IMR-90 (cell line): ENCODE measurements at places on chromosomes 3 and 15. TPM values are rescaled to one million over a fixed set of nuclear protein-coding genes. Genes with fewer than 3 reads are reported as not detected.

- no peak for DNase-seq
Observed at GRCh38 chr3:39794880-39795279, 14.5 kb upstream of the MYRIP start.

MYEF2 gene
- 5.8 and 6.3 TPM in 2 replicates for polyA plus RNA-seq

DNA sequence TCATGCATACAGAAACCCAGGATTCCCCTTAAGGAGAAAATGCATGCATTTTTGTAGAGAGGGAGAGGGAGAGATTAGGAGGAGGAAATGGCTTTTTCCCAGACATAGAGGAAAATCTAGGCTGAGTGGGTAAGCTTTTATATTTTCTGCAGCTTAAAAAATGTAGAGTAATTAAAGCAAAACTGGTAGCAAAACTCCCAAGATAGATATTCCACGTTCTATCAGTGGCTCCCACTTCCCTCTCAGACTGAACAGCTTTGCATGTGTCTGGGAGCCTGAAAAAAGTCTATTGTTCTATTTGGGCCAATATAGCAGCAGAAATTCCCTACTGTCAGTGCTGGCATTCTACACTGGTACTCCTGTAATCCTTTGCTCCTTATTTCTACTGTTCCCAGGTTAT is 110.8 kb upstream of the CADPS start:
- no peak for DNase-seq

DNA sequence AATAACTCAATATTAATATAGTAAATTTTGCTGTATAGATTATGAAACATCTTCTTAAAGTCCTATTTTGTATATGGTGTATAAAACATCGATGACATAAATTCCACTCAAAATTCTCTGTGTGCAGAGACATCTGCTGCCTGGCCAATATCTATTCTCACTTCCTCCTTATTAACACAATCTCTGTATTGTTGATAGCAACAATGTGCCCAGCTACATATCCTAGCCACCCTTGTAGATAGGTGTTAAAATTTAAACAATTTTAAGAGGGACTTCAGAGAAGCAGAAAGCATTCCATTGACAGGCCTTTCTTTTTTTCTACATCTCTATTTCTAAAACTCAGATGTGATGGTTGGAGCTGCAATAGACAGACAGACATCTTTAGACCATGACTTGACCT is 72.3 kb downstream of the FGF12 start:
- DNase-seq: no peak

DNA sequence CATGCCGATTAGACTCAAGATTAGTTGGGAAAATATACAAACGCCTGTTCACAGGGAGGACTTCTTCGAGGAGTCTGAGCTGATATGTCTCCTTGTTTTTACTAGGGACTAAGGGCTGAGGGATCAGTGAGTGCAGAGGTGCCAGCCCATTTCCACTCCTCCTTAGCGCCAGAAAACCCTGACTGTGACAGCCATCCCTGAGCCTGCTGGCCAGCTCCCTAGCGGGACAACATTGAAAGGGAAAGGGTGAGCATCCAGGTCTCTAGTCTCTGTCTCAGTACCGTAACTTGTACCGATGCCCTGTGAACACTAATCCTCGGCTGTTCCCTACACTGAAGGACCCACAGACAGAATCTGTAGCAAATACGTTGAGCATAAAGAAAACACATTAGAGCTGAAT is 243.4 kb downstream of the WNT5A start:
- no peak for DNase-seq

DNA sequence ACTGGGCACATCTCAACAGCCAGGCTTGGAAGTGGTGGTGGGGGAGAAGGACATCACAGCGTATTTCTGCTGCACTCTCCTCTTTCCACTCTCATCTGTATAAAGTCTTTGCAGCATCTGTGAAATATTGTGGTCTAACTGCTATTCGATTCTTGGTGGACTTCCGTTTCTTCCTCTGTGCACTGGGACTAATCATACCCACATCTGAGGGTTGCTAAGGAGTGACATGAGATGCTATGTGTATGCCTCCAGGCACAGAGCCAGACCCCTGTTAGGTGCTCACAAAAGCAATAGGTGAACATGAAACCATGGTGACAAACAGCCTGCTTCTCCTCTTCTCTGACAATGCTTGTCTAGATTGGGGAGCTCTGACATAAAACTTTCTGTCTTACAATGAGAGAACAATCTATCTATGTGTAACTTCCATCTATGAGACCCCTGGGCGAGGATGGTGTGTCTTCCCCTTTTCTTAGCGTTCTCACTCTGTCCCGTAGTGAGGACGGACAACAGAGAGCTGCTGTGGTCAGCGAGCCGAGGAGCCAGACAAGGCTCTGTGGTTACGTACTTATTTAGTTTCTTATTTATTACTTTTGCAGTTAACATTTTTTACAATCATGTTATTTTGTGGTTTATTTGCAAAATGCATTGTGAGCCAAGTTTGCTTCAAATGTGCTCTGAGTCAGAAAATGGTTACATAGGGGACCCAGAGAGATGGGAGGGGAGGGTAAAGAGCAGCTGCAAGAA is 196.7 kb upstream of the TPRG1 start:
- peak; percentile 64 for DNase-seq

IL12A gene
- polyA plus RNA-seq: 2.9 and 5.3 TPM in 2 replicates

GRCh38 chr3:35201211-35201610 is 438.1 kb upstream of the ARPP21 start:
- no peak for DNase-seq

GRCh38 chr3:30314757-30315325 is 291.6 kb upstream of the TGFBR2 start:
- DNase-seq: no peak

DNA sequence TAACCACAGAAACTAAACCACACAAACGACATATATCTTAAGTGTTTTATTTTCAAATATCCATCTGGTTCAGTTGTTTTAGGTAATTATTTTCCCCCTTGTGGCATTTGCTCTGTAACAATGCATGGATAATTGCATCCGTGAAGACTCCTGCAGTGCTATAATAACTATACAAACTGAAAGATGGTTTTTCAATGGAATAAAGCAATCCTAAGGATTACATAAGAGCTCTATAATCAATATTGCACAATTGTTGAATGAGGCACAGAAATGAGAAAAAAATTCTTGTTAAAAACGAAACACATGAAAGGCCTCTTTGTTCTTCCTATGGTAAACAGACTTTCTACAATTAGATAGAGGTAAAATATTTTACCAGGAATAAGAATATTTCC is 446.0 kb upstream of the EPHA3 start:
- DNase-seq: no peak

DNA sequence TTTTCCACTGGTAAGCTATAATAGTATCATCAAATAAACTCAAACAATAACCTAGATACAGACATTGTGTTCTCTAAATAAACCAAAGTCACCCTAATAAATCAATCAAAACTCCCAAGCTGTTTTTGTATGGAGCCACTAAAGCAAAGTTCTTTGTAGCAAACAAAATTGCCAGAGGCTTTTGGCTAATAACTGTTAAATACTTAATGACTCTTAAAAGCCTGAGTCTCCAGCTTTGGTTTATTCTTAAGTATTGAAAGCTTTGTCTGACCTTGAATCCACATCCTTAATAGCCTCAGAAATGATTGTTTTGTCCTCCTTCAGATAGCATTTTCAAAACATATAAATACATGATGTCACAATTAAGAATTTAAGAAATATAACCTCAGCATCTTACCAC is 725.3 kb downstream of the SI start:
- no peak for DNase-seq

DUOX1 gene
- not detected in 2 replicates for polyA plus RNA-seq

DNA sequence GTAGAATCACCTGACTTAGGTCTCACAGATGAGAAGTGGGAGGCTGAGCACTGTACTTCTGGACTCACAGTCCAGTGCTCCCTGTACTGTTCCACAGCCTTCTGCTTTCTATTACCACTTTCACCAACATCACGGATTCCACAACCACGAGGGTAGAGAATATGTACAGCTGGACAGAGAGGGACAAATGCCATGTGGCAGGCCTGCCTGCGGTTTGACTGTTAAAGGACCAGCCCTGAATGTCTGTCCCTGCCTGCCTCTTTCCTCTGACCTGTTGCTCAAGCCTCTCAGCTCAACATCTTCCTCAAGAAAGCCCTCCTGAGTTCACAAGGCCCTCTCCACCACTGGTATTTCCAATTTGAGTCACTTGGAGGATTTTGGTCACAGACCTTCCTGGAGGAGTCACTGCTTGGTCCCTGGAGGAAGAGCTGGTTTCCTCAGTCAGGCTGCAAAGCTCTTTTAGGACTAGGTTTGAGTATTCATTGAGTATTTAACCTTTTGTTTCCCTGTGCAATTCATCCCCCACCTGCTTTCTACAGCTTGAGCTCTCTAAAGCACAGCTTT is 49.1 kb downstream of the RAB11A start:
- DNase-seq: no peak

STRA6 gene
- 0.14 and 0.17 TPM in 2 replicates for polyA plus RNA-seq

SLC12A1 gene
- polyA plus RNA-seq: not detected in 2 replicates

GRCh38 chr3:64911138-64911537 is 223.3 kb upstream of the ADAMTS9 start:
- DNase-seq: no peak

LYZL4 gene
- not detected in 2 replicates for polyA plus RNA-seq

- peak; percentile 23 for DNase-seq
Observed at GRCh38 chr15:41746802-41747201, 27.5 kb upstream of the MAPKBP1 start.

GRCh38 chr3:187183903-187184302 is 13.4 kb upstream of the RTP1 start:
- DNase-seq: no peak

DNA sequence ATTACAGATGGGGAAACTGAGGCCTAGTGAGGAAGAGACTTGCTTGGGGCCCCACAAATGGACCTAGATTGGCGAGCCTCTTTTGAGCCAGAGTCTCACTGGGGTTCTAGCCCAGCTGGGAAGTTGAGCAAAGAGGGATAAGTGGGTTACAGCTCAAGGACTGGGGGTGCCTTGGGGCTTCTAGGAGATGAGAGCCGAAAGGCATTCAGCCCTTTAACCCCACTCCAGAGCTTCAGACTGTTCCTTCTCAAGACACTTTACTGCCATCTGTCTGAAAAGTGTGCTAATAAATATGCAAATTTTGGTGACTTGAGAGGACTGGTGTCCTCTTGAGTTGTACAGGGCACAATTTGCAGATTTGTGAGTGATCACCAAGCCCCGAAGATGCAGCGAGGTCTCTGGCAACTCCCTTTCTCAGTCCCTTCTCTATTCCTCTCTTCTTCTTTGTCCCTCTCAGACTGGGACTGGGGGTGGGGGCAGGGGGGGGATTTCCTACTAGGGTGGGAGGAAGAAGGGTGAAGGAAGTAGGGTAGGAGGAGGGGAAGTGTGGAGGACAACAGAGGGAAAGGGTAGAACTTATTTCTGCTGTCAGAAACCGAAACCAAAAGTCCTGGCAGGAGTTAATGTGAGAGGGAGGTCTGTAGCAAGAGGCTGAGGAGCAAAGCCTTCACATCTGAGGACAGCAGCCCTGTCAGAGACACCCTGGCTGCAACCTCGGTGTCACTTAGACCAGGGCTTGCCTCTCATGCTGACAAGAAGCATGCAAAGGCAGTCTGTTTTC is 16.2 kb upstream of the ANKDD1A start:
- DNase-seq: peak; percentile 65

DNA sequence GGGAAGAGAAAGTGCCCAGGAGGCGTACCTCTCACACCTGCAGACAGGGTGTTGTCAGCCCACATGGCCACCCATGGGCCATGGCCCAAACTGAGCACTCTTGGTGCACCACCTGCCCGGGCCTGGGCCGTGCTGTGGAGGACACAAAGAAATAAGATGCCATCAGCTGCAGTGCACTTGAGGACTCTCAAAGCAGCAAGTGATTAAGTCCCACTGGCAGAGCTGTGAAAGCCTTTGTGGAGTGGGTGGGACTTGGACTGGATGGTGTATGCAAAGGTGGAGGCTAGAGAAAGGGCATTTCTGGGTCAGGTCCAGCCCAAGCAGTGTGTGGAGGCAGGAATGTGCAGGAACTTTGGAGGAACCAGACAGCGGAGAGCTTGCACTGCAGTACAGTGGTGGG is 122.3 kb downstream of the MEGF11 start:
- DNase-seq: no peak

COLQ gene
- 0.65 and 1.0 TPM in 2 replicates for polyA plus RNA-seq

BFSP2 gene
- polyA plus RNA-seq: not detected in 2 replicates

KBTBD12 gene
- not detected in 2 replicates for polyA plus RNA-seq
